NCI-H526 treated with DMSO at 0.1 percent for 48 hours (cell line): ENCODE measurements at places on chromosomes 7 and 10.
A peak's percentile ranks its signal among the peaks of the same experiment; 100 is the strongest.

DNA sequence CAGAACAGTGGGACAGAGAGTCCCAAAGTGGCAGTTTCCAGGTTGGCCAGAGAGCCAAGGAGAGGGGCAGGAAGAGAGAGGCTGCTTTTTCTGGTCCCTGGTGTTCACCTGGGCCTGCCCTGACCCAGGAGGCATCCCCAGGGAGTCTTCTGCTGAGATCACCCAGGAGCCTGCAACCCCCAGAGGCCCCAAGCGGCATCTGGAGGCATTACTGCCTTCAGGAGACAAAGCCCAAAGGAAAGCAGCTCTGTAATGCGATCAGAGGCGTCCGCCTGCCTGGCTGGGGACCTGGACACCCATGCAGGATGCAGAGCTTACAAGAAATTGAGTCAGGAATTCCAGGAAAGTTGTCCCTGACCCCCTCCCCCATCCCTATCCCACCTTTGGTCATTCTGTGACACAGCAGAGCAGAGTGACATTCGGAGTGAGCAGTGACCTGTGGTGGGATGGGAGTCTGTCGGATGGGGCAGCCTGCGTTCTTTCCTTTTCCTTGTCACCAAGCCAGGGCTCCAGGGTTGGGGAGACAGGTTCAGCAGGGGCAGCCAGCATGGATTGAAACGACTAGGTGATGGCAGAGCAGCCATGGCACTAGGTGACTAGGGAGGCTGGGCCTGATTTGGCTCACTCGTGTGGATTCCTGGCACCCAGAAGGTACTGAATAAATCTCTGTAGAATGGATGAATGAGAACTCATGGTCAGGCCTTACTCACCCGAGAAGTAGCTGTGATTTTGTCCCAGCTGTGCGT lies 10.4 kb downstream of the UNC5B start:
- no peak for DNase-seq

- DNase-seq = no peak
Measured at GRCh38 chr7:151814400-151815009, 62.4 kb downstream of the PRKAG2 start.

DNA sequence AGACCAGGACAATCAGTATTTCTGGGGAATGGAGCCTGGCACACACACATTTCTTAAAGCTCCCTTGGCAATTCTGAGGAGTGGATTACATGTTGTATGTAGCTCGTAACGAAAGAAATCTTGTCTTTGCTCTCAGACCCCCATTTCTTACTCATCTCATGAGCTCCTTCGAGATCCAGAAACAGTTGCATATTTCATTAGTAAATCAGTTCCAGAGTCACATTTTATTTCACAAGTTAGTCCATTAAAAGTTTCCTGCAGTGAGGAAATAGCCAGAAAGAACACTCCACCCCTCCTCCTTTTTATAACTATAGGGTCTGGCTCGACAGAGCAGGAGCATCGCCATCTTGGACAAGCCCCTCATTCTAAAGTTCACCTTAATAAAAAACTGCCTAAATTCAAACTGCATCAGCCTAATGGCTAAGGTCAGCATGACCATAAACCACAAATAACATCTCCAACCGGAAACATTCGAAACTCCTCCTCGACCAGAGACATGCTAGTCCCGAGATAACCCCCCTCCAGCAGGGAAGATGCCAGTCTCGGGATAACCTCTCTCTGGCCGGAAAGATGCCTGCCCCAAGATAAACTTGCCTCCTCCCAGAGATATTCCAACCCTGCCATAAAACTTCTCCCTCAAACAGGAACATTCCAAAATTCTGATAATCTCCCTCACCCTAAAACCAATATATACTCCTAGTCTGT lies 7.4 kb downstream of the EGFR start:
- DNase-seq = no peak

DNA sequence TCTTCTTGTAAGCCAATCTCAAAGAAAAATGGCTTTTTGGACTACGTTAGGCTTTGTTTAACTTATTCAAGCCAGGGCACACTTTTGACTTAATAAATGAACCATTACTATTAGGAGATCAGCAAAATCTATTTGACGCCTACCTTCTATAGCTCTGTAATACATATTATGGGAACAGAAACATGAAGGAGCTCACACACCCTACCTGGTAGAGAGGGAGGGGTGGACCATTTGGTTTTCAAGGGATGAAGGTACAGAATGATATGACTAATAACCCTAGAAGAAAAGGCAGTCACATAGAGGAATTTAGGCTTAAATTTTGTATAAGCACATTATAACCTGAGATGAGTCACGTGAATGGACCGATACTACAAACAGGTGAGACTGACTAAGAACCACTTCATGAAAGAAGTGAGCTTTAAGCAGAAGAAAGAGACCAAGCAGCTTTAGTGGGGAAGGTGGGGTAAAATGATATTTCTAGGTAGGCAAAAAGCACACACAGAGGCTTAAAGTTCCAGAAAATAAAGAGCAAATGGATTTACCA lies 106.8 kb upstream of the CTTNBP2 start:
- DNase-seq = no peak

DNA sequence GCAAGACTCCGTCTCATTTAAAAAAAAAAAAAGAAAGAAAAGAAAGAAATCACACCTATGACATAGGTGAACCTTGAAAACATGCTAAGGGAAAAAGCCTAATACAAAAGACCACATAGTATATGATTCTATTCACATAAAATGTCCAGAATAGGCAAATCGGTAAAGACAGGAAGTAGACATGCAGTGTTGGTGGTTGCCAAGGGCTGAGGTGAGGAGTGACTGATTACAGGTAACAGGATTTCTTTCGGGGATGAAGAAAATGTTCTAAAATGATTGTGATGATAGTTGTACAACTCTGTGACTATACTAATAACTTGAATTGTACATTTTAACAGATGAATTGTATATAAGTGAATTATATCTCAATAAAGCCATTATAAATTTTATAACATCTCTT lies 3.3 kb downstream of the XPNPEP1 start:
- no peak for DNase-seq

- no peak for DNase-seq
Measured at GRCh38 chr10:88243836-88244730, 339.0 kb downstream of the RNLS start.

DNA sequence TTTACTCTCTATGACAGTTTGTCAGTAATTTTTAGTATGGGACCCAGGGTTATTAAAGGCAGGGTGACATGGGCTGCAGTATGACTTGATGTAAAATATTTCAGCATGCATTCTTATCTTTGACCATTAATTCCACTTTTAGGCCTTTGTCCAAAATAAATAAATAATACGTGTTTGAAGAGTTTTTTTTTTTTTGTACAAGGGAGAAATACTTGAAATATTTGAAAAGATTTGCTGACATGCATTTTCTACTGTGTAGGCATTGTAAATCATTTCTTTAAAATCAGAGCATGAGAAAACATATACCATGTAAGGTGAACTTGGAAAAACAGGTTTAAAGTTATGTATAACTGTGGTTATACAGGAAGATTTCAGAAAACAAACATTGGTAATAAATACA lies 23.5 kb downstream of the NRG3 start:
- no peak for DNase-seq

DNA sequence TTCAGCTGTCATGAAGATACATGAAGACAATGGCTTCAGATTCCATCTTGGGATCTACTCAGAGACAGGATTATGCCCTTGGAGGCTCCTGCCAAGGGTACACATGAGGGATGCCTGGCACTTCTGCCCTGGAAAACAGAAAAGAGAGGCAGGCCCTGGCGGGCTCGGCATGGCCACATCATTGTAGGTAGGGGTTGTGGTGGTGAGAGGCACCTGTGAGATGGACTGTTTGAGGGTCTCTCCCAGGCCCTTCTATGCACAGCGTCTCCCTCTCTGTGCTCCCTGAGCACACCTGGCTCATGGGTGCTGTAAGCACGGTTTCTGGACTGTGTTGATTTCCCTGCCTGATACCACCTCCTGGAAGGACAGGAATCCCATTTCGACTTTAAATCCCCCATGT lies 304.3 kb downstream of the GLRX3 start:
- no peak for DNase-seq

DNA sequence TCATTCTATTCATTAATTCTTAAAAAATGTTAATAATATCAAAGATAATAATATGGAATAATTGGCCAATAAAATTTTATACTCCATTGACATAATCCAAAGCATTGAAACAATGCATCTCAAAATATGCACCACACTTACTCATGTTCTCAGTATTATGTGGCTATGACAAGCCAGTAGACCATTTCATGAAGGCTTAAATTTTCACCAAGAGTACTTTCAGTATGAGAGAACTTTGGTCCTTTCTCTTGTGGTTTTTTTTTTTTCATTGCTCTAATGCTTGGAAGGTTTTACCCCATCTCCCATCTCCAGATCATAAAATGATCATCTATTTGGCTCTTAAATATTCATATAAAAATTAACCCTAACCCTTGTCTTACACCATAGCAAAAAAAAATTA lies 45.5 kb upstream of the TMEM140 start:
- DNase-seq = no peak

GRCh38 chr7:112505495-112505894 lies 24.7 kb downstream of the LSMEM1 start:
- no peak for DNase-seq

- no peak for DNase-seq
Measured at GRCh38 chr7:154990964-154991540, 11.9 kb downstream of the PAXIP1 start.

- no peak for DNase-seq
Measured at GRCh38 chr10:78011065-78011464, 18.2 kb downstream of the POLR3A start.

GRCh38 chr10:60098677-60099601 lies 192.6 kb upstream of the CCDC6 start:
- DNase-seq = no peak

DNA sequence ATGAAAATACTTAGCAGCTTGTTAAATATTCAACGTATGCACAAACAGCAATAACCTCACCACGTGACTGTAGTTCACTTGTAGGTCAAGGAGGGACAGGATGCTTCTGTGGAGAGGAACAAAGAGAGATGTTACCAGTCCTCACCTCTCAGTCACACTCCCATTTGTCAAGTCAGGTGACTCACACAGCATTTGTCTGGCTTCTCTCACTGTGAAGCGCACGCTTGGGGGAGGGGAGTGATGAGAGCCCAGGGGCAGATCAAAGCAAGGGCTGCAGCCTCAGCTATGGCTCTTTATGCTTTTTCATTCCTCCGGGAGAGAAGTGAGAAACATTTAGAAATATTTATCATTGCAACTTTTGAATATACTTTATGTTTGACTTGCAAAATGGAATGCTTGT lies 2.9 kb upstream of the RBM20 start:
- peak; percentile 68 for DNase-seq

GRCh38 chr7:157731126-157731525 lies 394.3 kb downstream of the DNAJB6 start:
- DNase-seq = no peak

DNA sequence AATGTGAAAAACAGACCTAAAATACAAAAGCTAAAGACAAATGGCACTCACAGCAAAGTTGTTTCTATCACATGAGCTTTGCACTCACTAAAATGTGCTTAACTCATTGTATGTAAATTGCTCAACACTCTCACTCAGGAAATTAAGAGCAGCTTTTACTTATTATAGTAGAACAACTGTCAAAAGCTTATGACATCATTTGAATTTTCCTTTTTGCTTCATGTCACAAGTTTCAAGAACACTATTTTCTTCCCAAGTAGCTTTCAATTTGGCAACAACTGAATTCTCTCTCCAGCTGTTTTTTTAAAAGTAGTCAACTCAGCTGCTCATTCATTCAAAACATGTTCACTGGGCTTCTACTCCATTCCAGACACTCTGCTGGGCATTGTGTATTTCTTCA lies 46.9 kb downstream of the ATE1 start:
- no peak for DNase-seq

DNA sequence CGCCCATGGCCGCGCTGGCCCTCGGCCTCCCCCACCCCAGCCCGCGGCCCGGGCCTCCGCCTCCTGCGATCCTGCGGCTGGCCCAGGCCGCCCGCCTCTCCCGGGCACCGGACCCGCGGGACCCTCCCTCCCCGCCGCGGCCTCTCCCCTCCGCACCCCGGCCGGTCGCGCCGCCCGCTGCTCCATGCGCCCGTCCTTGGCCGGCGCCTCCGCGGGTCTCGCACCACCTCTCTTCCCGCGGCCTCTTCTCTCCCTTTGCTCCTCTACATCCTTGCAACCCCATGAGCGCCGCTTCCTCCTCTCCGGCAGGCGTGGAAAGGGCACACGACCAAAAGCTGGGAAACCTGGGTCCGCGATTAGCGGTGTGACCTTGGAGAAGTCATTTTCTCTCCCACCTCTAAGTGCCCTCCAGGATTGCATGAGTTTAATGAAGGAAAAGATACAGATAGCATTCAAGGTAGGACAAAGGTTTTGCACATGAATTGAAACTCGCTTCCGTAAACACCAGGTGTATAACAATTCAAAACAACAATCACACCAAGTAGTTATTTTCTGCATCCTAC lies 448 bp upstream of the SRPK2 start:
- peak; percentile 71 for DNase-seq

DNA sequence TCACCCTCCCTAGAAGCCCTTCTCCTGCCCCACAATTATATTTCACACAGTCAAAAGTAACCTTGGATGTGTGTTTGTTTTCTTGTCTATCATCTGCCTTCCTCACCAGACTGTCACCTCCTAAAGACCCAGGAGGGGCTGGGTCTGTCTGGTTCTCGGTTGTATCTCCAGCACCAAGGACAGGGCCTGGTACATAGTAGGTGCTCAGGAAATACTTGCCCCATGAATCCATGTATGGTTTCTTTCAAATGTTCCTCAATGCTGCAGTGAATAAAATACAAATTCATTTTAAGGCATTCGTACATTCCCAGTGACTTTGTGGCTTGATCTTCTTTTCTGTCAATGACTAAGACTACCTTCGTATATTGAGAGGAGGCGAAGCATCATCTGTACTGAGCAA lies 122.9 kb upstream of the ZNF716 start:
- DNase-seq = no peak

DNA sequence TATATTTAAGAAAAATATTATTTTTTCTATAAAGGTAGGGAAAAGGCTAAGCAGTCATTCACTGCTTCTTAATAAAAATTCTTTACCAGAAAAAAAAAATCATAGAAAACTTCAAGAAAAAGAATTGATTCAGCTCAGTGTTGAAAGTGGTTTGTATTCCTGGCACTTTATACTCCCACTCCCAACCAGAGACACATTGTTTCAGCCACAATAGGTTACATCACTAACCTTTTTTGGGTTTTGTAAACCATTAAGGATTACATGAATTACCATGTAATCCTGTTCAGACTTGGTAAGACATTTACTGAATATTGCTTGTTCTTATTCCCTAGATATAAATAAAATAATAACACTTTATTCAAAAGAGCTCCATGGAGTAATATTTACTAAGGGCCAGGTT lies 46.6 kb downstream of the MINPP1 start:
- no peak for DNase-seq

- peak; percentile 31 for DNase-seq
Measured at GRCh38 chr10:104334965-104335650, 3.2 kb downstream of the ITPRIP start.

- peak; percentile 32 for DNase-seq
Measured at GRCh38 chr7:64882341-64883112, 20.5 kb upstream of the ZNF273 start.

DNA sequence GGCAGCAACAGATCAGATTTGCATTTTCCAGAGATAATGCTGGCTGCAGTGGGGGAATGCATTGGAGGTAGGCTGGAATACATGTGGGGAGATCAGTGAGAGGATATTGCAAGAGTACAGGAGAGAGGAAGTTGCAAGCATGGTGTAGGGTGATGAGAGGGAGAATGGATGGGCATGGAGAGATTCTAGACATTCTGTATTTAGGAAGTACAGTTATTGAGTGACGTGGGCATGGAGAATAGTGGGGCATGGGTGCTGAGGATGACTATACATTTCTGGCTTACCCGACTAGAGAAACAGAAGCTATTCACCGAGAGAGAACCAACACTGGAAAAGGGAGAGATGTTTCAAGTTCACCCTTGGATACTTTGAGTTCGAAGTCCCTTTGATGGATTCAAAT lies 116.9 kb upstream of the SVIL start:
- no peak for DNase-seq
